ENCODE measurements at places on chromosomes 13 and 19.

- DNase-seq, result no peak
Observed at GRCh38 chr19:46610851-46611770, 10.0 kb downstream of the CALM3 start.

- no peak for DNase-seq
Observed at GRCh38 chr13:23778879-23779278, 110.3 kb downstream of the MIPEP start.

- no peak for DNase-seq
Observed at GRCh38 chr19:9966448-9966847, 30.1 kb upstream of the OLFM2 start.

DNA sequence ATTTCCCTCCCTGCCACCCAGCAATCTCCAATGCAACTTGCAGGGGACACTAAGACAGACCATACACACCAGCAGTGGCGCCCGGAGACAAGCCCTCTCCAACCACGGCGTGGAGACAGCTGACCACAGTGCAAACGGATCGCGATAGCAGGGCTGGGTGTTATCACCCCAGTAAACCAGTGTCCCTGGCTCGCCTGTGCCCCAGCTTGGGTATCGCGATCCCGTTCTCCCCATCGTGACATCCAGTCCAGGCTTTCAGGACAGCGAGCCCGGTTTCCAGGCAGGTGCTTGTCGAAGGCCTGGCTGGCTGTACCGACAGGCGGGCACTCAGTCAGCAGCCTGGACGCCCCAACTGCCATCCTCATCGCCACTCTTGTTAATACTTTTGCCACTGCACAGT lies 20.7 kb upstream of the NANOS2 start:
- no peak for DNase-seq

GRCh38 chr19:12828494-12828893 lies 5.9 kb downstream of the RTBDN start:
- no peak for DNase-seq

- peak; percentile 76 for DNase-seq
Observed at GRCh38 chr13:29935309-29935981, 85.0 kb upstream of the UBL3 start.

DNA sequence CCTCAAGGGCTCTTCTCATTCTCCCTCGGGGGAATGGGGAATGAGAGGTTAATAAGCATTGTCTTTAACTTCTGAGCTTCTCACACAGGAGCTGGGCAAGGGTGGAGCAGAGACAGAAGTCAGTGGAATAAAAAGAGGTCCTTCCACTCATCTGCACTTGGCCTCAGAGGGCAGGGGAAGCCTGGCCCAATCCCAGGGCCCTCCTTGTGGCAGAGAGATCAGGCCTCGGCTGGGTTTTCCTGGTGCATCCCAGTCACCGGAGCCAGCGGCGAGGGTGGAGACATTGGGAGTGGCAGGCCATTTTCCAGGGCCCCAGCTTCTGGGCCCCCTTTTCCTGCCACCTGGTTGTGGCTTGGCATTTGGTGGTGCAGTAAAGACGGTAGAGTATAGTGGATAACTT lies 10.6 kb downstream of the CALM3 start:
- no peak for DNase-seq

- no peak for DNase-seq
Observed at GRCh38 chr13:101846701-101847100, 394.2 kb downstream of the ITGBL1 start.

GRCh38 chr19:46126086-46126580 lies 1.6 kb upstream of the IGFL3 start:
- no peak for DNase-seq

DNA sequence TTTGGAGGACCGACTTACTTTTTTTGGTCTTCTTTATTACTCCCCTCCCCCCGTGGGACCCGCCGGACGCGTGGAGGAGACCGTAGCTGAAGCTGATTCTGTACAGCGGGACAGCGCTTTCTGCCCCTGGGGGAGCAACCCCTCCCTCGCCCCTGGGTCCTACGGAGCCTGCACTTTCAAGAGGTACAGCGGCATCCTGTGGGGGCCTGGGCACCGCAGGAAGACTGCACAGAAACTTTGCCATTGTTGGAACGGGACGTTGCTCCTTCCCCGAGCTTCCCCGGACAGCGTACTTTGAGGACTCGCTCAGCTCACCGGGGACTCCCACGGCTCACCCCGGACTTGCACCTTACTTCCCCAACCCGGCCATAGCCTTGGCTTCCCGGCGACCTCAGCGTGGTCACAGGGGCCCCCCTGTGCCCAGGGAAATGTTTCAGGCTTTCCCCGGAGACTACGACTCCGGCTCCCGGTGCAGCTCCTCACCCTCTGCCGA lies 409 bp downstream of the FOSB start:
- no peak for DNase-seq

DNA sequence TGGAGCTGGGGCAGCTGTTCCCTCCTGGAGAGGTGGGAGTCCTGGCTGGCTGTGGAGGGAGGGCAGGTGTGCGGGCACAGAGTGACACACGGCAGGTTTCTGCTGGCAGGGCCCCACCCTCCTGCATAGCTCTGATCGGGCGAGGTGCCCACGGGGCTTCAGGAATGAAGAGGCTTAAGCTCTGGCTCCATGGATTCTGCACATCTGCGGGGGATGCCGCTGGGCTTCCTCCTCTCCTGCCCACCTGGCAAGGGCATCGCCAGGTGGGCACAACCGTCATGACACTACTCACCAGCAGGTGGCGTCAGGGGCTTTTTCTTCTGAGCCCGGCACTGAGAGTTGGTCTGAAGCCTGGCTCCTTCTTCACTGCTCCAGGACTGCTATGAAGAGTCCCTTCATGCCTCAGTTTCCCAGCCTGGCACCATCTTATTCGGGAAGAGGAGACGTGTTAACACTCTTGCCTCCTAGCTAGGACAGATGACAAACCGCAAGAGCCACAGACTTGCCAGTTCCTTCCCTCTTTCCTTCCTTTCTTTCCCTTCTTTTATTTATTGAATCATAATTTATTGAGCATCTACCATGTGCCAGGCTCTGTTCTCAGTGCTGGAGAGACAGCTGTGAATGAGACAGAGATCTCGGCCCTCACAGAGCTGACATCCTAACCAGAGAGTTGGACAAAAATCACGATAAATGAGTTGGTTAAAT lies 15.2 kb upstream of the PAK4 start:
- peak; percentile 87 for DNase-seq

- DNase-seq, result no peak
Observed at GRCh38 chr13:92297971-92298942, 899.8 kb downstream of the GPC5 start.

DNA sequence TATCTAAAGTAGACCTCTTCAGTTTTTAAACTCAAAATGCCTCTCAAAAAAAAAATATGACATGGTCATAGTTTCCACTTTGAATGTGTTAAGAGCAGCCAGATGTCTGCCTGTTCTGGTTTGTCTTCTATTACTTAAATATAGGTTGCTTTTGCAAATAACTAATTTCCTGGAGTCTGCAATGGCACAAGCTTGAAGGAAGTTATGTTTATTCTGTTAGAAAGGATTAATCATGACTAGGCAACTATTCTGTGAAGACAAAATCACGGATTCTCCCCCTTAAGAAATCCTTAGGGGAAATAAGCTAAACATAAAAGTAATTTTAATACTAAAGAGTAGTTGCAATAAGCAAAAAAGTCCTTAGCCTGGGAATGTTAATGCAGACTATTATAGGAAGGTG lies 26.3 kb downstream of the SKA3 start:
- DNase-seq, result no peak

DNA sequence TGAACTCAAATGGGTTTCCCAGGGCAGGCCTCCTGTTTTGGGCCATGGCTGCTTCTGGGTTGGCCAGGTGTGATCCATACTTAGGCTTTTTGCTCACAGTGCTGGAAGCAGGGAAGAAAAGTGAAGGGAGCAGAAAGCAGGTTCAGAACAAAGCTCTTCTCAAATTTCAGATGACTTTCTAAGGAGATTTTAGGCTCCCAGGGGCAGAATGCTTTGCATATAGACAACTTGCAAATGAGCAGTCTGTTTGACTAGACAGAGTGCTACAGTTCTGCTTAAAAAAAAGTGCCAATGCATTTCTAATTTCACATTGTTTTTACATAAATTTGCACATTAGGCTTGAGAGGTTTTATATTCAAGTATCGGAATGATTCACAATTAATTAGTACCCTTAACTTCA lies 2.6 kb upstream of the SLC10A2 start:
- DNase-seq, result no peak

Data from NCI-H345 (cell line).